ENCODE measurements at places on chromosomes 12 and 14.

- peak; percentile 83 for DNase-seq
Observed at GRCh38 chr14:76203086-76204001, 51.6 kb downstream of the GPATCH2L start.

DNA sequence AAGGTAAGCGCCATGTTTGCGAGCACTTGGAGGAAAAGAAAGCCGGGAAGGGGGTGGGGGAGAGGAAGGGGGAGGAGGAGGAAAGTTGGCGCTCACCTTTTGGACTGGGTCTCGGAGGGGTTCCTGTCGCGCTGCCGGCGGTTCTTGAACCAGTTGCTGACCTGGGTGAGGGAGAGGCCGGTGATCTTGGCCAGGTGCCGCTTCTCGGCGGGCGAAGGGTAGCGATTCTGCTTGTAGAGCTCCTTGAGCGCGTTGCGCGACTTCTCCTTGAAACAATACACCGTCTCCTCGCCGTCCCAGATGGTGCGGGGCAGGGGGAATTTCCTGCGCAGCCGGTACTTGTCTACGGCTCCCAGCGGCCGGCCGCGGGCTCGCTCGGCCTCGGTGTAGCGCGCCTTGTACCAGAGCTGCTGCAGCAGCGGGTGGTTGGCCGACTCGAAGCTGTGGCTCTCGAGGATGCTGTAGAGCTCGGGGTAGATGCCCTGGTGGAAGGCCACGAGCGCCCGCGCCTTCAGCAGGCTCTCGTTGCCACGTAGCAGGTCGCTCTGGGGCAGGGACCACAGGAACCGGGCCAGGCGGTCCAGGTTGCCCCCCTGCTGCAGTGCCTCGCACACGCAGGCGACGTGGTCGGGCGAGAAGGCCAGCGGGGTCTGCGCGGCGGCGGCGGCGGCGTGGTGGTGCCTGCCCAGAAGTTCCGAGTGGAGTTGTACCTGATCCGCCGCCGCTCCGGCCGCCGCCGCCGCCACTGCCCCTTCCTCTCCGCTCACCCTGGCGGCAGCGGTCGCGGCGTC, 840 bp downstream of the SIX4 start:
- peak; percentile 70 for DNase-seq

GRCh38 chr12:68482660-68483059, 128.0 kb upstream of the RAP1B start:
- DNase-seq: no peak

DNA sequence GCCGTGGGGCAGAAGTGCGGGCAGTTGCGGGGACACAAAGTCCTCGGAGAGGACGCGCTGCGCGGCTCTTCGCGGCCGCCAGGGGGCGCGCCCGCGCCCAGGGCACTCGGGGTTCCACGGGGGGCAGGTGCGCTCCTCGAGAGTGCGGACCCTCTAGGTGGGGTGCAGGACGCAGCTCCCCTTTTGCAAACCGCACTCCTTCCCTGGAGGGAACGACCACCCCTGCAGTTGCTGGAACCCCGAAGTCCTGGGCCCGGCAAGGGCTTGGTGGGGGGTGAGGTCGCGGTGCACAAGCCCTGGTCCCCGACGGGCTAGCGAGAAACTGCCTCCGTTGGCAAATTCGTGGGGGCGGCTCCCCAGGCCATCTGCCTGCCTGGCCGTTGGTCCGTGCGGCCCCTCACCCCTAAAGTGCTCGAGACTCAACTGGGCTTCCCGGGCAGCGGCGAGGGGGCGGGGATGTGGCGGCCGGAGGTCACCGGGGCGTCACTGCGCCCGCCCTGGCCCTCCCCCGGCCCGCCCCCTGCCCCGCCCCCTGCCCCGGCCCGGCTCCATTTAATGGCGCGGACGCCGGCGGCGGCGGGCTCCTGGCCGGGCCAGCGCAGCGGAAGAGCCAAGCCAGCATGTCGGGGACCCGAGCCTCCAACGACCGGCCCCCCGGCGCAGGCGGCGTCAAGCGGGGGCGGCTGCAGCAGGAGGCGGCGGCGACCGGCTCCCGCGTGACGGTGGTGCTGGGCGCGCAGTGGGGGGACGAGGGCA, at the start of gene ADSS1:
ADSS1 (plus strand) TSS at position 579 of the 756 bp plus-strand sequence; CDS start at position 621, 42 bp downstream.
- no peak for DNase-seq

GRCh38 chr14:100070310-100070709, 5.1 kb downstream of the EVL start:
- DNase-seq: no peak

DNA sequence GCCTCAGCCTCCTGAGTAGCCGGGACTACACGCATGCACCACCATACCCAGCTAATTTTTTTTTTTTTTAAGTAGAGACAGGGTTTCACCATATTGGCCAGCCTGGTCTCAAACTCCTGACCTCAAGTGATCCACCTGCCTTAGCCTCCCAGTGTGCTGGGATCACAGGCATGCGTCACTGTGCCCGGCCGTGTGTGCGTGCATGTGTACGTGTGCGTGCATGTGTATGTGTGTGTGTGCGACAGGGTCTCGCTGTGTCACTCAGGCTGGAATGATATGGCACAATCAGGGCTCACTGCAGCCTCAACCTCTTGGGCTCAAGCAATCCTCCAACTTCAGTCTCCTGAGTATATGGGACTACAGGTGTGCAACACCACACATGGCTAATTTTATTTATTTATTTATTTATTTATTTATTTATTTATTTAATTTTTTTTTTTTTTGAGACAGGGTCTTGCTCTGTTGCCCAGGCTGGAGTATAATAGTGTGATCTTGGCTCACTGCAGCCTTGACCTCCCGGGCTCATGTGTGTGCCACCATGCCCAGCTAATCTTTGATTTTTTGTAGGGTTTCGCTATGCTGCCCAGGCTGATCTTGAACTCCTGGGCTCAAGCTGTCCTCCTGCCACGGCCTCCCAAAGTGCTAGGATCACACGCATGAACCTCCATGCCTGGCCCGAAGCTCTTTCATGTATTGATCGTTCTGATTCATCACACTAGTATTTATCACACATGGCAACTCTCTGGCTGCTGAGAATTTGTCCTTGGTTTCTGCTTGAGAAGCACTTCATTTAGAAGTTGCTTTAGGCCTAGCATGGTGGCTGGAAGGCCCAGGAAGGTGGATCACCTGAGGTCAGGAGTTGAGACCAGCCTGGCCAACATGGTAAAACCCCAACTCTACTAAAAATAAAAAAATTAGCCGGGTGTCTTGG, 35.9 kb upstream of the CLIP1 start:
- peak; percentile 27 for DNase-seq

GRCh38 chr14:74954947-74955228, 509 bp downstream of the PGF start:
- no peak for DNase-seq

GRCh38 chr12:64663015-64663414, 52.7 kb downstream of the RASSF3 start:
- DNase-seq: no peak

DNA sequence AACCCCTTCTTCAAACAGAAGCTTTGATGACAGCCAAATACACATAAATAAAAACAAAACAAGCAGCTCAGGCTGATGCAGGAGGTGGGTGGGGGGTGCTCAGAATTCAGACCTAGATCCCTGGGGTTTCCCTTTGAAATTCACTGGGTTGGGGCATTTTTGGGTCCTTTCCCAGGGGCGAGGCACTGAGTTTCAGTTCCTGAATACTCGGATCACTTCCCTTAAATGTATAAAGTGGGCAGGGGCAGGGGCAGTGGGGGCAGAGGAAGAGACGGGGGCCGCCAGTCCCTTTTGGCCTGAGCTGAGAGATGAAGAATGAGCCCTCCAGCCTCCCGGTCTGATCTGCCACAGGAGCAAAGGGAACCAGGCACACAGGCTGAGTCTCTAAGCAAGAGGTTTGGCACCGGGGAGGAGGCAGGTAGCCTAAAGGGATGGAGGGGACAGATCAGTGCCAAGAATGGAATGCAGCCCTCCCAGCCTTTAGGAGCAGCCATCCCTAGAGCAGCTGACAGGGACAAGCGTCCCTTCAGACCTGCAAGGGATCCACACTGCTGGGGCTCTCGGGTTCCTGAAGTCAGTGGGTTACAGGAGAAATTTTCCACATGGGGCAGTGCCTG, 20.3 kb downstream of the KDM2B start:
- DNase-seq: no peak

DNA sequence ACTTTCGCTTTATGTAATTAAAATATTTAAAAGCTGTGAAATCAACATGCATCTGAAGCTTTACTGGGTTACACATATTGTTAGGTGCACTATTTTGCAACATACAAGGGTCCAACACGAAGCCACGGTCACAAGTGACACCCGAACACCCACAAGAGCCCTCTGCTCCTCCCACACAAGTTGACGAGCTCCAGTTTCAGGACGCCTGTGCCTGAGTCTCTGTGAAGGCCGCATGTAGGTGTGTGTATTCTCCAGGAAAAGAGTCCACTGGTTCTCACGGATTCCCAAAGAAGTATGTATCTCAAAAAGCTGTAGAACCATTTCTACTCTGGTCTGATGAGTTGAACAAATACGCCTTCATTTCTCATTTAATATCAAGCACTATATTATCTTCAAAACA, 12.0 kb downstream of the SLC15A4 start:
- peak; percentile 20 for DNase-seq

GRCh38 chr12:11607313-11608081, 42.0 kb upstream of the ETV6 start:
- DNase-seq: no peak

DNA sequence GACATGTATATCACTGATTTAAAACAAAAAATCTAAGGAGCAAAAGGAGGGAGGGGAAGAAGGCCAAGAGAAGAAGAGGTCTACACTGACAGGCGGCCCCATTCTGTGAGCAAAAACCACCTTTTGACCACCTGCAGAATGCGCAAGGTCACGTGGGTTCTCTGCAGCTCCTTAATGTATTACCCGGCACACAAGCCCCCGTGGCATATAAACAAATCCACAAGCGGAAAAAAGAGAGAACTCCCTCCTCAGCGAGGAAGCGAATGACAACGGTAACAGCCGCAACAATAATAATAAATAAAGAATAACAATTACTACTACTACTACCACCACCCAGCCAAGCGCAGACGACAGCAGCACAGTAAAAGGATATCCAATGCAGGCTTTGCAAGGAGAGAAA, 1.3 kb downstream of the KSR2 start:
- DNase-seq: peak; percentile 28

DNA sequence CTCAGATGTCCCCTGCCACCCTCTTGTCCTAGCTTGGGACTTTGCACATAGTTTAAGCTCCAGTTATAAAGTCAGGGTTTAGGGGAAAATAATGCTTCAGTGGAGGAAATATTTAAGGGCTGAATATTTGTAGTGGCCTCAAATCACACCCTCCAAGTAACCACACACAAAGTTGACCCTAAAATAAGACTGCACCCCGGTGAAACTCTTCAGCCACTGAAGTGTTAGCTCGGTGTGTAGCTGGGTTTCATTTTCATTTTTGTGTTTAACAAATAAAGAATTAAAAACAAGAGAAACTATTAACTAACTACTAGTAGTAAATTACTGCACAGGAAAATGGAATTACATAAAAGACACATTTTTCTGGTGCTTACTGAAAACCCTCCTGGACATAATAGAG, 14.8 kb upstream of the BCL11B start:
- no peak for DNase-seq

DNA sequence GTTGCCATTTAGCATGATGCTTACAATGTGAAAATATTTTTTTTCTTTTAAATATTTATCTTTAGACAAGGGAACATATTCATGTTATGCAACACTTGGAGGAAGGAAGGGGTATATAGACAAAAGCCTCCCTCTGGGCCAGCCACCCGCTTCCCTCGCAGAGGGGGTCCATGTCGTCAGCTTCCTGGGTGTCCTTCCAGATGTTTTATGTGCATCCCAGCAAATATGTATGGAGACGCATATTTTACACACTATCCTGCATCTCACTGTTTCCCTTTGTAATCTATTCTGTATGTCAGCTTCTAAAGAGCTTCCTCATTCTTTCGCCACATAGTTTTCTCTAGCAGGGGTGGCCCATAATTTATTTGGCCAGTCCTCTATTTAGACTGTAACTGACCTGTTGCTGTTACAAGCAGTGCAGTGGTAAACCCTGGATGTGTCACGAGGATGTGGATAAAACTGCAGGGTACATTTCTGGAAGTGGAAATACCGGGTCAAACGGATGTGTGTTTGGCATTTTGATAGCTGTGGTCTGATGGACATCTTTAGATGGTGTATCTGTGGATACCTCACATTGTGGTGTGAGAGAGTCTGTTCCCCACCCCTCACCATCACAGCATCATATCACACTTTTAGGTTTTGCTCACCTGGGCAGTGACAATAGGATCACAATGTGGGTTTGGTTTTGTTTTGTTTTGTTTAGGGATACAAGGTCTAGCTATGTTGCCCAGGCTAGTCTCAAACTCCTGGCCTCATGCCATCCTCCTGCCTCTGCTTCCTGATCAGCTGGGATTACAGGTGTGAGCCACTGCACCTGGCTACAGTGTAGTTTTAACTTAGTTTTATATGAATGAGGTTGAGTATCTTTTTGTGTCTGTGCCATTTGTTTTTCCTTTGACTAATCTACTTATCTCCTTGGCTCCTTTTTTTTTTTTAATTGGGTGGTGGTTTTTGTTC, 31.6 kb downstream of the FAM222A start:
- no peak for DNase-seq

- DNase-seq: no peak
Observed at GRCh38 chr12:112482733-112483132, 64.0 kb downstream of the PTPN11 start.

- no peak for DNase-seq
Observed at GRCh38 chr14:38339696-38340095, 83.8 kb upstream of the CLEC14A start.

- DNase-seq: no peak
Observed at GRCh38 chr12:92421701-92422100, 276.1 kb upstream of the BTG1 start.

GRCh38 chr14:67918838-67919237, 99.3 kb downstream of the RAD51B start:
- no peak for DNase-seq

DNA sequence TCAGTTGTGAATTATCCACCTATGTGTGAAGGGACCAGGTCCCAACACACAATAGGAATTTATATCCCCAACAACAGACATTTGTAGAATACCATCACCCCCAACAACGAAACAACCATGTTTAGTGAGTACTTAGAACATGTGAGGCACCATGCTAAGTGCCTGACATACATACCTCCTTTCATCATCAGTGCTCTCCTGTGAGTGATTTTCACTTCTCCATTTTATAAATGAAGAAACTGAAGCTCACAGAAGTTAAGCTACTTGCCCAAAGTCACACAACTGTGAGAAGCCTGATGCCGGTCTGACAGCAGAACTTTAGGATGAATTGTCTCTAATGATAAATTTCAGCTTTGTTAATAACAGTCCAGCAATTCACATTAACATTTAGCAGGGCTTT, 35.4 kb downstream of the SPTB start:
- DNase-seq: no peak

DNA sequence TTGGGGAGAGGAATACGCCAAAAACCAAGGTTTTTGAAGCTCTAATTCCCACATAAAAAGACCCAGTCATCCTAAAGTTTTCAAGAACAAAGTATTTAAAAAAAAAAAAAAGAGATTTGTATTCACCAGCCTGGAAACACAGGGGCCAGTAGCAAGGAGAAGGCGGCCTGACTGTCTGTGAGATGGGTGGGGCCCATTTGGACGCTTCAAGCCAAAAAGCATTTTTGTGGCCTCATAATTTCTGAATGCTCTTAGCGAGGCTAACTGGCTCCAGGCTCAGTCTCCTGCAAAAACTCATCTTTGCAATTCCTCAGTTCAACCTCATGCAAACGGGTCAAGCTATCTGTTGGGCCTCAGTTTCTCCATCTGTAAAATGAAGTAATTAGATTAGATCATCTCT, 514.1 kb downstream of the MED13L start:
- no peak for DNase-seq
